Stimulated activated CD8-positive, alpha-beta memory T cell treated with anti-CD3 and anti-CD28 coated beads, Interleukin-4, amount 100 ng/mL, for 4 hours (primary cell): ENCODE measurements at places on chromosomes 1 and 21.

GRCh38 chr1:157390651-157391050 lies 161.7 kb downstream of the FCRL5 start:
- no peak for DNase-seq

DNA sequence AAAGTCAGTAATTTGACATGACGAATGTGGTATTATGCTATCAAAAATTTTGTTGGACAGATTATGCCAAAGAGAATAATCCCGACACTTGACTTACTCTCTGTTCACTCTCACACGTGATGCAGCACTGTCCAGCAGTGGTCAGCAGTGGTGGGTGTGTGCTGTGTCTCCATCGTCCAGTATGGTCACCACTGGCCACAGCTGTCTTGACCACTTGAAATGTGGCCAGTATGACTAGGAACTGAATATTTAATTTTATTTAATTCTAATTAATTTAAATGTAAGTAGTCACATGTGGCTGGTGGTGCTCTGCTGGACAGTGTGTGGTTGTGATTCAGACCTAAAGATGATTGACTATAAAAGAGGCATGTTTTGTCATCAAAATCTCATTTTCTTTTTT lies 24.0 kb downstream of the URB2 start:
- no peak for DNase-seq

DNA sequence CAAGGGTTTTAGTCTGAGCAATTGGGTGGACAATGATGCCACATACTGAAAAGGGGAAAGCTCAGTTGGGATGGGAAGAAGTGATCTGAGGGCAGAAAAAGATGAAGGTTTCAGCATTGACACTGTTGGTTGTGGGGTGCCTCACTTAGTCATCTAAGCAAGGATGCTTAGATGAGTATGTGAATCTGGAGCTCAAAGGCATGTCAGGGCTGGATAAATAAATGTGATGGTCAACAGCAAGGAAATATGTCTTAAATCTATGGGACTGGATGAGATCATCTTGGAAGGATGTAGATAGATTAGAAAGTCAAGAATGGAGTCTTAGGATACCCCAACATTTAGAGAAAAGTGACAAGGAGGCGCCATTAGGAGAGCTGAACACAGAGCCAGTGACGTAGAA lies 114.6 kb downstream of the ZBTB18 start:
- DNase-seq, result no peak

DNA sequence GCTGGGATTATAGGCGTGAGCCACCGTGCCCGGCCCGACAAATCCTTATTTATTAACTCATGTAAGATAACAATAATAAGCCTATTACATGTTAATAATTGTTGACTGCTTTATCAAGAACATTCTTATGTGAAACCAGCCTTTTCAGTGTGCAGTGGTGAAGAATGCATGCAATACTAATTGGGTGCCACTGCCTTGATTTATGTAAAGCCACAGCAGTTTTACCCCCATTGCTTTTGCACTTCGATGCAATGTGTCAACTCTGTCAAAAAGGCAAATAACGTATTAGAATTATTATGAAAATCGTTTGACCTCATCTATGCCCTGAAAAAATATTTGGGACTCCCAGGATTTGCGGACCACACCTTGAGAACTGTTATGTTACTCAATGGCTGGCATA lies 18.3 kb downstream of the NPR1 start:
- DNase-seq, result no peak

DNA sequence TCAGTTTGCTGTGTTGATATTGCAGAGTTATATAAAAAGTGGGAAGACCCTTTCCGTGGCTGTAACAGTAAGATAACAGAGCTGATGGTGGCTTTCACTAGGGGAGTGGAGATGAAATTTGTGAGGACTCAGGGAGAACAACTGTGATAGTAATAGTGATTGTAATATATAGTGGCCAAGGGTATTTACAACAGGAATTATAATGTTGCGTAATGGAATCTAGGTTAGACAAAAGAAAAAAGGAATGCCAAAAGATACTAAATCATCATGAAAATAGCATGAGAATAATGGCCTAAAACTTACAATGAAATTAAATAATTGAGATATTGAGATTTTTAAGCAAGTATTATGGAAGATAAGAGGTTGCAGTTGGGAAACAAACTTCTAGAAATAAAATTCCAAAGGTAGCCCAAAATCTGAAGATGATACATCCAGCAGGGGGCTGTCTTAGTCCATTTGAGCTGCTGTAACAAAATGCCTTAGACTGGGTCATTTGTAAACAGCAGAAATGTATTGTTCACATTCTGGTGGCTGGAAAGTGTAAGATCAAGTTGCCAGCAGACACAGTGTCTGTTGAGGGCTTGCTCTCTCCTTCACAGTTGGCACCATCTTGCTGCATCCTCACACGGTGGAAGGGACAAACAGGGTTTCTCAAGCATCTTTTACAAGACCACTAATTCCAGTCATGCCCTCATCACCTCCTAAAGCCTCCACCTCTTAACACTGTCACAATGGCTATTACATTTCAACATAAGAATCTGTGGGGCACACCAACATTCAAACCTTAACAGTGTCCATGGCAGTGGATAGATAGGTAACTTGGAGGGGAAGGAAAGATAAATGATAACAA lies 711.2 kb downstream of the MRPL39 start:
- no peak for DNase-seq

GRCh38 chr1:55055084-55055882 lies 15.9 kb downstream of the PCSK9 start:
- DNase-seq, result no peak

GRCh38 chr1:246394121-246394520 lies 113.0 kb downstream of the SMYD3 start:
- no peak for DNase-seq

DNA sequence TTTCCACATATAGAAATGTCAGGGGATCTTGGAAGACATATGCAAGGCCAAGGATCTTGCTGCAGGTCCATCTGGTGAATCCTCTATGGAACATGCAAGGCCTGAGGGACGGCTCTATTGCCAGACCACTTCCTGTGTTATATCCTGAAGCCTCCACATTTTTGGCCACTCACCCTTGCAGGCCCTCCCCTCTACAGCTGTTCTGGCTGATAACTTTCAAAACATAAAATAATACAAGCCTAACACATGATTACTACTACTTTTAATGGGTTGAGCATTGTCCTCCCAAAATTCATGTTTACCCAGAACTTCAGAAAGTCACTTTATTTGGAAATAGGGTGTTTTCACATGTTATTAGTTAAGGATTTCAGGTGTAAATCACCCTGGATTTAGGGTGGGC lies 18.5 kb upstream of the LYPLAL1 start:
- DNase-seq, result no peak

- DNase-seq, result no peak
Measured at GRCh38 chr1:52947490-52947889, 20.4 kb downstream of the SCP2 start.

- no peak for DNase-seq
Measured at GRCh38 chr1:197092491-197093023, 25.5 kb upstream of the F13B start.

GRCh38 chr1:116151739-116152576 lies 40.8 kb downstream of the MAB21L3 start:
- DNase-seq, result peak; percentile 61

GRCh38 chr1:111082421-111083203 lies 57.3 kb downstream of the DRAM2 start:
- DNase-seq, result no peak

- DNase-seq, result no peak
Measured at GRCh38 chr1:89635825-89636815, 3.2 kb downstream of the LRRC8C start.

DNA sequence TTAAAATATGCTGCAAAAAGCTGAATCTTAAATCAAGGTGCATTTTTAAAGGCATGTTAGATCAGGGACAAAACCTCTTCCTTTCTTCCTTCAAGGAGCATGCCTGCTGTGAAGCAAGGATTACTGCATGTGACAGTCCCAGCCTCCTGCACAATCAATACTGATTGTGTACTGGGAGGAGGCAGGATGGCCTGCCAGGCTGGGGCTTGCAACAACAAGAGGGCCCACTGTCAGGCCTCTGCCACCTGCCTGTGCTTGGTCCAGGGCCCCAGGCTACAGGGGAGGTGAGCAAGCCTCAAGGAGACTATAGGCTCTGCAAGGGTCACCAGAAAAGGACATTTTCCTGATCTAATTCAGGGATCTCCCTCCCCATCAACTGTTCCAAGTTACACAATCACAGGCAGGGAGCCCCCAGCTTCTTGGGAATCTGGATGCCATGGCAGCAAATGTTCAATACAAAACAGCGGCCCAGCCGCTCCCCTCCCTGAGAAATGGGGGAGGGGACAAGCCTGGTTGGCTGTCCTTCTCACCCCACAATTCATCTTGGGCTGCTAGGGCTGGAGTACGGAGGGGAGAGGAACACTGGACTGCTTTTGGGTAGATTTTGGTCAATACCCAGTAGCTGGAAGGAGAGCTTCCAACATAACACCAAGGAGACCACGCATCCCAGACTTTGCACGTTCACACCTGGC lies 76.7 kb downstream of the SSBP3 start:
- DNase-seq, result no peak

GRCh38 chr1:231630558-231631205 lies 4.1 kb downstream of the DISC1 start:
- no peak for DNase-seq

- DNase-seq, result no peak
Measured at GRCh38 chr1:221444346-221444745, 297.5 kb downstream of the DUSP10 start.

- DNase-seq, result no peak
Measured at GRCh38 chr1:207875532-207875931, 35.4 kb downstream of the CD34 start.

- no peak for DNase-seq
Measured at GRCh38 chr1:204240233-204240632, 26.4 kb upstream of the GOLT1A start.

DNA sequence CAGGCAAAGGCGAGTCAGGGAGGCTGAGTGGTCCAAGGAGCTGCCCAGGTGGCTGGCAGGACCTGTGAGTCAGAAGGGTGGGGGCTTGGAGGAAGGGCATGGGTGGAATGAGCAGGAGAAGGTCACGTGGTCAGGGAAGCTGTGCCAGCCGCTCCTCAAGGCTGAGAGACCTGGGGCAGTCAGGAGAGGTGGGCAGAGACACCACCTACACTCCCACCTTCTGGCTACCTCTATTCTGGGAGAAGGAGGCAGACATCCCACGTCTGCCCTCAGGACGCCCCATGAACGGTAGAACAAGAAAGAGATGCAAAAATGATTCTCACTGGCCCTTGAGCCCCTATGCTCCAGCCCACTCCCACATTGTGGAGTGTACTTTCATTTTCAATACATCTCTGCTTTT lies 151.8 kb upstream of the RAB4A start:
- DNase-seq, result no peak

- DNase-seq, result no peak
Measured at GRCh38 chr21:46255758-46256337, 27.3 kb upstream of the LSS start.

- no peak for DNase-seq
Measured at GRCh38 chr1:10599194-10599861, 124.6 kb downstream of the PEX14 start.

- DNase-seq, result no peak
Measured at GRCh38 chr1:49364676-49365075, 588.0 kb upstream of the BEND5 start.

- no peak for DNase-seq
Measured at GRCh38 chr1:107342316-107342715, 201.5 kb downstream of the NTNG1 start.

GRCh38 chr1:39927538-39927937 lies 25.8 kb upstream of the MYCL start:
- no peak for DNase-seq

DNA sequence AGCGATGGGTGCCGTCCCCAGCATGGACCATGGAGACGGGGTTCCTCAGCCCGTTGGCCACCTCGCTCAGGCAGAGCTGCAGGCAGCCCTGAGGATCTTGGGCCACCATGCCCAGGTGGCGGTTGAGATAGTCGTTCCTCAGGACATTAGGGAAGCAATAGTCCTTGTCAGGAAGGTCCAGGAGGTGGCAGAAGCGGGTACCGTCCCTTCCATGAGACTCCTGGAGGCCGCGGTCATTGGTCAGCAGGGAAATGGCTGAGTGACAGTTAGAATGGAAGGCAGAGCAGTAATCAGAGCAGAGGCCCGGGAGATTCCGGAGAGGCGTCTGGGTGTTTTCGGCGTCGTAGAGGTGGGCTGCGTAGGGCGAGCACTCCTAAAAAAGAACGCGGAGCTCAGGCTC lies 4.1 kb downstream of the HHIPL2 start:
- DNase-seq, result no peak

DNA sequence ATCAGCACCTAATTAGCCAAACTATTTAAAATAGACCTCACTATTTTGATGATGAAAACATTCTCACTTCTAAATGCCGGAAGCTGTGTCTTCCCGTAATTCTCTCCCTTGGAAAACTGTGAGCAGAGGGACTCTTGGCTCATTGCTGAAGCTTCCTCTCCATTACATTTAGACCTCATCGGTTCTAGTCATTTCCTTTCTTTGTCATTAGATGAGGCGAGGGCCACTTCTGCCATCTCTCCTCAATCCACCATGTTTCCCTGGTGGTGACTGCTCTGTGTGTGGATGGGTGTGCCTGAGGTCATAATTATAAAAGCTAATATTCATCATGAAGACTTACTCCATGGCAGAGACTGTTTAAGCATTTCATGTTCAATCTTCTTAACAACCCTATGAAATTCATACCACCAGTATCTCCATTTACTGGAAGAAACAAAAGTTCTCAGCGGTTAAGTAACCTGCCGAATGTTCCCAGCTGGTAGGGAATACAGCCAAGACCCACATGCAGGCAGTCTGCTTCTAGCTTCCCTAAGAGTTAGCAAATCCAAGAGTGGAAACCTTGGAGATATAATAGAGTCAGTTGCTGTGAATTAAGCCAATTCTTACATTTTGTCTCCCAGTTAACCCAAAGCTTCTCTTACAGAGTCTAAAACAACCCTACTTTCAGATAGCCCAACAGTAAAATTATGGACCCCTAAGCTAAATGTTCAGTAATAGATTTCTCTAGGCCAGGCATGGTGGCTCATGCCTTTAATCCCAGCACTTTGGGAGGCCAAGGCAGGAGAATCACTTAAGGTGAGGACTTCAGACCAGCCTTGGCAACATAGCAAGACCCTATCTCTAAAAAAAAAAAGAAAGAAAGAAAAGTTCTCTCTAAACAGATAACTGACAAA lies 156.2 kb downstream of the ZBTB18 start:
- DNase-seq, result no peak

DNA sequence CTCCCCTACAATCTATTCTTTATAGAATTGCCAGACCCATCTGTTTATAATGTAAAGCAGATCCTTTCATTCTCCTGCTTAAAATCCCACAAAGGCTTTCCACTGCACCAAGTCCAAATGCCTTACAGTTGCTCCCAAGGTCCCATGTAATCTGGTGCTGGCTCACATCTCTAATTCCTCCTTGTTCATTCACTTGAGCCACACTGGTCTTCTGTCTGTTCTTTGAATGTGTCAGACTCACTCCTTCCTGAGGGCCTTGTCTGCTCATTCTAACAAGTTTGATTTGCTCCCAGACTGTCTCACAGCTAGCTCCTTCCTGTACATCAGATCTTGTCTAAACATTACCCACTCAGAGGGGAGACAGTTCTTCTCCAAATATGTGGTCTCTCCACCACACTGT lies 38.9 kb downstream of the ALG14 start:
- no peak for DNase-seq

DNA sequence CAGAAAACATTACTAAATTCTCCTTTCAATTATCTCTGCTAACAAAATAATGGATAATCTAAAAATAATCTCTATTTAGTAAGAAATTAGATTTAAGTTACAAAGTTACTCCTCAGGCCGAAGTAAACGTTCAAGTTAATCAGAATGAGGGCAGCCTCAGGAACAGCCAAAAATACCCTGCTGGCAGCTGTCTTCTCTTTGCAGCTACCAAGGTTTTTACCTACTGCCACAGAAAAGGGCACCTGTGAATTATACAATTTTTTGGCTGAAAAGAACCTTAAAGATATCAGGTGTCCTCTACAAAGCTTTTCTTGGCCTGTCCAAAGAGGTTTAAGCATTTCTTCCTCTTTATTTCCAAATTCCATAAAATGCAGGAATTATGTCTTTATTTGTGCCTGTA lies 84.4 kb downstream of the AKT3 start:
- DNase-seq, result no peak
